Stimulated activated CD4-positive, alpha-beta T cell treated with anti-CD3 and anti-CD28 coated beads, Interleukin-1b, Interleukin-23, amount 100 ng/mL, for 1 hour (primary cell): ENCODE measurements at places on chromosomes 7 and 10.

- DNase-seq, result no peak
Observed at GRCh38 chr7:22427855-22428254, 70.9 kb upstream of the RAPGEF5 start.

DNA sequence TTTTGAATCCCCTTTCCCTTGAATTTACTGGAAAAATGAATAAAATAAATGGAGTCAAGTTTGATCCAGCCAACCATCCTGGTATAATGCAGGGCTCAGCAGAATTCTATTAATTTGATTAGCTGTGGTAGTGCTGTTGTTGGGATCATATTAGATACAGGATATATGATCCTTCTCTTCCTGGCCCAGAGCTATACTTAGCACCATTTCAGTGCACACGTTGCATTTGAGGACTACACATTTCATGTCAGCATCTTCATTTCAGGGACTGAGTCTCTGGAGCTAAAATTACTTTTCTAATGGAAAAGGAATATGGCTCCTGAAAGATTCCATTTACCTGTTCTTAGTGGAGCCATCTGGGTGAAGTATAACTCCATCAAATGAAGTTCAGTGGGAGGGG lies 240.3 kb downstream of the BMPER start:
- DNase-seq, result no peak

DNA sequence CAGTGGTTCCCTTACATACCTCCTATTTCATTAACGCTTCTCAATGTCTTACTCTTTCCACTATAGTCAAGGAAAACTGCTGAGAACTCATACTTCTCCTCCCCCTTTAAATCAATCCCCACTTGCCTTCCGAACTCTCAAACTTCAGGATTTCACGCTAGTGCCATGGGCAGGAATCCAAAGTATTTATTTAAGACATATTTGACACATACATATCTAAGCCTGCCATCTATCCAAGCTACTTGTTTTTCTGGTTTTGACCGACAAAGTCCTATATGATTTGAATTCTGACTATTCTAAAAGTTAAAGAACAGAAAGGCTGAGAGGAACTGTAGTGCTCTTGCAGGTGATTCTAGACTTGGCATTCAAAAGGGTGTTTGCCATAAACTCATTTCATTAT lies 51.8 kb downstream of the CCDC6 start:
- DNase-seq, result no peak

- DNase-seq, result no peak
Observed at GRCh38 chr10:73644767-73645166, 3.5 kb upstream of the MYOZ1 start.

- DNase-seq, result no peak
Observed at GRCh38 chr7:48759431-48760080, 164.8 kb upstream of the CDC14C start.

GRCh38 chr10:61760943-61761824 lies 98.5 kb downstream of the CABCOCO1 start:
- no peak for DNase-seq
